ENCODE measurements at places on chromosomes 7 and 10.

- DNase-seq: no peak
Observed at GRCh38 chr10:89342206-89342958, 14.6 kb downstream of the IFIT3 start.

- peak; percentile 35 for DNase-seq
Observed at GRCh38 chr7:103805346-103805745, 184.1 kb downstream of the RELN start.

DNA sequence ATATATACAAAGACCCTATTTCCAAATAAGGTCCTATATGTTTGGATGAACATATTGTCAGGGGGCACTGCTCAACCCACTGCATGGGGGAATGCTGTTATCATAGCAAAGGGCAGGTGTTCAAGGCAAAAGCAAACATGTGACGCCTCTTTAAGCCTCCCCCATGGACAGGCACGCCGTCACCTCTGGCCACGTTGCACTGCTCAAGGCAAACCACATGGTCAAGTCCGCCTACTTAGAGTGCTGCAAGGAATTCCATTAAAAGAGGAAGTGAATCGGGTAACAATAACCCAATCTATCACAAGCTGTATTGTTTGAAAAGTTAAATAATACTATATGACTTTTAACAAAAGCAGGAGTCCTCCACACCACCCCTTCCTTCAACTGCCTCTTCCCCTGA lies 8.8 kb upstream of the CALD1 start:
- DNase-seq: no peak

GRCh38 chr10:5566614-5567013 lies 41.9 kb downstream of the CALML3 start:
- DNase-seq: no peak

DNA sequence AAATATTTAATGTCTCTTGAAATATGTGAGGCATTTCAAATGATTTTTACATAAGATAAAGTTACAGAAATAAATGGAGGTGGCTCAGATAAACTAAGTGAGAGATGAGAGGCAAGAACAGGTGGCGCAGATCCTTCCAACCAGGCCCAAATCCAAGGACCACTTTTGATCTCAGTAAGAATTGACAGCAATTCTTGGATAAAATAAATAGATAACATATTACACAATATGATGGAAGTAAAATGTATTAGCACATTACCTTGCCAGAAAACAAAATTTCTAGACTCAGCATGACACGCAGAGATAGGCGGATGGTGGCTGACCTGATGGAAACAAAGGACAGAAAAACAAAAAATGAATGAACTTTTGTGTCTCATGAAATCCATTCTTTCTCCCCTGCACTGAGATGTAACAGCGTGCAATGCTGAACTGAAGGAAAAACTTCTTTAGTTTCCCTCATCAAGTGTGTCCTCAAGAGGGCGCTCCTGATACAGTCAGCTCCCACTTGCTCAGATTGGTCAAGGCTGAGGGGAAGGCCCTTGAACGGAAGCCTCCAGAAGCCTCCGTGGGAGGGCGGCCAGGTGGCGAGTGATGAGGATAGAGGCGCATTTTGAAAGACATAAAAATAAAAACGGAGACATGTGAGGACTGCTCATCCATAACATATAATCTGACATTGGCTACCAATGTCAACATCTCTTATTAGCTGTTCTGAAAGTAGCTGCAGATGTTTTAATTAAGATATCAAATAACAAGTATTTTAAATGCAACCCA lies 62.8 kb upstream of the GSDME start:
- DNase-seq: peak; percentile 89

DNA sequence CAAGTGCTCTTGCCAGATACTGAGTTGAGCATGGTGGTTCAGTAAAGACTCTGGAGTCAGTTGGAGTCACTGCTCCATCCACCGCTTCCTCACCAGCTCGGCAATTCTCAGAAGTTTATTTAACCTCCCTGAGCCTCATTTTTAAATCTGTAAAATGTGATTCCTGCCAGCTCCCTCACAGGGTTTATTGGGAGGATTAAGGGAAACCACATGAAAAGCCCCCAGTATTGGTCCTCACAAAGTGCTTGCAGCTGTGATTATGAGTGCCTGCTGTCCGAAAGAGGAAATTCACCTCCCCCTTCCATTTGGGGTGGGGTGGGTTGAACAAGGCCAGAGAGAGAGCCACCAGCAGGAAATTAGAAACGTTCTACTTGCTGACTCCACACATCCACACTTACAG lies 99.0 kb downstream of the AOAH start:
- DNase-seq: peak; percentile 50

- peak; percentile 44 for DNase-seq
Observed at GRCh38 chr7:121752706-121753105, 120.3 kb upstream of the PTPRZ1 start.

- DNase-seq: no peak
Observed at GRCh38 chr7:106421181-106421762, 136.5 kb upstream of the NAMPT start.

DNA sequence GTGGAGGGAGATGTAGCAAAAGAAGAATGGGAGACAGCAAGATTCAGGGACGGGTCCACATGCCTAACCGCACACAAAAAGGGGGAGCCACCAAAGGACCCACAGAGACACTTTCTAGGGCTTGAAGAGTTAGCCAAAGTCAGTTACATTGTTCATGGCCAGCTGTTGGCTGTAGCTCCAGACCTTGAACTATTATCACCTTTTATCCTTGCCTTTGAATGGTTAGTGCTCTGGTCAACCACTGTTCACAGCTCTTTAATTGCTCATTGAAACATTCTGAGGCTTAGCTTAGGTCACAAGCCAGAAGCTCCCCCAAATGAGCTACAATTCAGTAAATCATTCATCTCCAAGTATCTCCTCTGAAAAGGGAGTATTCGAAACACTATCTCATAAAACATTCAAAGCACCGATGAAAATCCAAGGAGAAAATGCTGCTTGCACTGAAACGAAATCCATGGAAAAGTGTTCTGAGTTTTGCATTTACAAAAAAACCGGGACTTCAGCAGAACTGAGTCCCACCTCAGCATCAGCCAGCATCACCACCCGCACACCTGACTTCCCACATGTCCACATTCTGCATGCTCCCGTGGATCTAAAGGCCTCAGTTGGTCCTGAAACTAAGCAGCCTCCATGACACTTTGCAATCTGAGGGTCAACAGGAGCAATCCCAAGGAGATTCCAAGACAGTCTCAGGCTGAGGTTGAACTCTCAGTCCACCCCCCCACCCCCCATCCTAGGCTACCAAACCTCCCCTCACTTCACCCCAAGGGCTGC lies 4.0 kb downstream of the SORBS1 start:
- no peak for DNase-seq

DNA sequence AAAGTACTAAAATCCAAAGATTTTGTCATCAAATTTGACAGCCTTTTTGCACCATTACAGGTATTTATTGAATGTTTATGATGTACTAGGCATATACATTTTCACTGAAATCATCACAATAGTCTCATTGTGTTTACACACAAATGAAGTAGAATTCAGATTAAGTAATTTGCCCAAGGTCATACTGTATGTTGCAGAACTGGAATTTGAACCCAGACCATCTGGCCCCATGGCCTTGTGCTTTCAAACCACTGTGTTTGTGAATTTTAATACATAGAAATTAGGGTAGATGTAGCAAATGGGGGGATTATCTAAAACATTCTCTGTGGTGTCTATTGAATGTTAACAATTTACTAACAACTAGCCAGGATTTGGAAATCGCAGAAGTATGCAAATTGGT lies 94.8 kb downstream of the POLL start:
- no peak for DNase-seq

GRCh38 chr7:25643286-25643685 lies 415.0 kb upstream of the NPVF start:
- DNase-seq: no peak

GRCh38 chr7:142811154-142811737 lies 40.5 kb downstream of the PRSS2 start:
- DNase-seq: peak; percentile 73

DNA sequence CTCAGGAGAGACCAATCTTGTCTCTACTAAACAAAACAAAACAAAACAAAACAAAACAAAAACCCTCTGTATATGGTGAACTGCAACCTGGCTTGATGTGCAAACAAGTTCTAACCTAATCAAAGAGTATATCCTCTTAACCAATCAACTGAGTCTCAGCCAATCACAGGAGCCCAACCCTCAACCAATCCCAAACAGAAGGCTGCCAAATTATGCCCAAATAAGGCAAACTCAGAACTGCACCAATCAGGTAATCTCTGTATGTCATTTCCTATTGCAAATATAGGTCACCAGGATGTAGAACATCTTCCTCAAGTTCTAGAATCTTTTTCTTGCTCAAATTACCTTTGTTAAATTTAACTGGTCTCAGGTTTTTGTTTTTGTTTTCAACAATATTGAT lies 5.2 kb downstream of the FAM133B start:
- DNase-seq: peak; percentile 36
